Brain microvascular endothelial cell (primary cell): ENCODE measurements at places on chromosomes 11 and 22.

DNA sequence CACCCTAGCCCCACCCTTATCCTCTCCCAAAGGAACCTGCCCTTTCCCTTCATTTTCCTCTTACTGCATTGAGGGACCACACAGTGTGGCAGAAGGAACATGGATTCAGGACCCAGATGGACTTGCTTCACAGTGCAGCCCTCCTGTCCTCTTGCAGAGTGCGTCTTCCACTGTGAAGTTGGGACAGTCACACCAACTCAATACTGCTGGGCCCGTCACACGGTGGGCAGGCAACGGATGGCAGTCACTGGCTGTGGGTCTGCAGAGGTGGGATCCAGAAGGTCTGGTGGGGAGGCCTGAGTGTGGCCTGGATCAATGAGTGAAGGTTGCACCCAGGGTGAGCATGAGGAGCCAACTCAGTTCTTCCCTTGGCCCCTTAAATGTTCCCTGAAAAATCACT, 129.9 kb upstream of the B3GAT1 start:
- DNase-seq = no peak

GRCh38 chr11:110303414-110303826, 7.0 kb upstream of the RDX start:
- no peak for DNase-seq

DNA sequence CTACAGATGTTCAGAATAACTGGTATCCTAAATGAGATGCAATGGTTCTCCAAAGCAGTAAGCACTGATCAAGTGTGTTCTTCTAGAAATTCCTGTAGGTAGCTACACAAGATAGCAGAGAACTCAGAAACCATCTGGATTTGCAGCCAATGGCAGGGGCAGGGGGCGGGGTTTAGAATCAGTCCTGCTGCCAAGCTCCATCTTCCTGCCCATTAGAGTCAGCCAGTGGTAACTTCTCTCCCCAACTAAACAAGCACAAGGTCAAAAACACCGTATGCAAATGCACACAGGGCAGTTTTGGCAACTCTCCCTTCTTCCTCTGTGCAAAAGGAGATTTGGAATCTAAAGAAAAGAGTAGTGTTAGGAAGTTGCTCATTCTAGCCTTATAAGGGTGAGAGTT, 237.5 kb upstream of the CCDC90B start:
- no peak for DNase-seq

GRCh38 chr11:120208777-120209176, 2.1 kb upstream of the OAF start:
- peak; percentile 29 for DNase-seq

DNA sequence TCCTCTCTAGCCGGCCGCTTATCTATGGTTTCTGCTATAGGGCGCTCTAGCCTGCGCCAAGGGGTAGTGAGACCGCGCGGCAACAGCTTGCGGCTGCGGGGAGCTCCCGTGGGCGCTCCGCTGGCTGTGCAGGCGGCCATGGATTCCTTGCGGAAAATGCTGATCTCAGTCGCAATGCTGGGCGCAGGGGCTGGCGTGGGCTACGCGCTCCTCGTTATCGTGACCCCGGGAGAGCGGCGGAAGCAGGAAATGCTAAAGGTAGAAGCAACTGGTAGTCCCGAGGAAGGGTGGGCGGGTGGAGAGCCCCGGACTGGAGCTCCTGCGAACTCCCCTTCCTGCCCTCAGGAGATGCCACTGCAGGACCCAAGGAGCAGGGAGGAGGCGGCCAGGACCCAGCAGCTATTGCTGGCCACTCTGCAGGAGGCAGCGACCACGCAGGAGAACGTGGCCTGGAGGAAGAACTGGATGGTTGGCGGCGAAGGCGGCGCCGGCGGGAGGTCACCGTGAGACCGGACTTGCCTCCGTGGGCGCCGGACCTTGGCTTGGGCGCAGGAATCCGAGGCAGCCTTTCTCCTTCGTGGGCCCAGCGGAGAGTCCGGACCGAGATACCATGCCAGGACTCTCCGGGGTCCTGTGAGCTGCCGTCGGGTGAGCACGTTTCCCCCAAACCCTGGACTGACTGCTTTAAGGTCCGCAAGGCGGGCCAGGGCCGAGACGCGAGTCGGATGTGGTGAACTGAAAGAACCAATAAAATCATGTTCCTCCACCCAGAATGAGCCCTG, at the start of the genes LBHD1 and UQCC3:
TSS of gene LBHD1 (minus strand) at position 660 of the 782 bp plus-strand sequence. CDS start 2,236 bp downstream, outside the sequence.
TSS of gene UQCC3 (plus strand) at position 66 of the 782 bp plus-strand sequence. CDS start at position 139, 73 bp downstream.
- DNase-seq = peak; percentile 77

DNA sequence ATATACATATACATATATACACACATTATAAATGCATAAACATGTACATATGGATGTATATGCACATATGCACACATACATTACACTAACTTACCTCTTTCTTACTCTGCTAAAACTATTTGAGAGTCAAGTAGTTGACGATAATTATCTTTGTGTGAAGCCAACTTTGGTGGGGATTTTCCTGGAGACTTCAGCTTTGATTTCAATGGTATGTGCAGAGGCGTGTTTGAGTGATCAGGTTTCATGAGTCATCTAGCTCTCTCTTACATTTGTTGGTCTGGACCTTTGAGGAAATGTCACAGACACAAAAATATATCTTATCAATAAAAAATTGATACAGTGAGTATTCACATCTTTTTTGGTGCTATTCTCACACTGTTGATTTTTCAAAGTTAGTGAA, 769.1 kb upstream of the LUZP2 start:
- peak; percentile 79 for DNase-seq

- DNase-seq = peak; percentile 26
Measured at GRCh38 chr11:72144807-72145565, 9.5 kb downstream of the FOLR3 start.

DNA sequence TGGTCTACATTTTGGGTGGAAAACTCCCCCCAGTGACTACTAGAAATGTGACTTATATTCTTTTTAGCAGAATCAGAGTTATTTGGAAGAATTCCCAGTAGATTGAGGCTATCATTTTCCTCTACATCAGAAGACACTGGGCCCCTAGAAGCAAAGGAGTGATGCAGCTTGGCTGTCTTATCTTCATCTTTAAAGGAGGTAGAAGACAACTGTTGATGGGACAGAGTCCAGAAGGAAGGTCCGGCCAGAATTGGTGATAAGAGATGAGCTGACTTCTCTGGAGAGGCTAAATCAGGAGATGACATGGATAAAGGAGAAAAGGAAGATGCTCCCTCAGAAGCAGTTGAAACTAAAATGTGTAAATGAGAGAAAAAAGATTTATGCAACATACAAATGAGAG, 149.6 kb downstream of the ENTHD1 start:
- DNase-seq = no peak

DNA sequence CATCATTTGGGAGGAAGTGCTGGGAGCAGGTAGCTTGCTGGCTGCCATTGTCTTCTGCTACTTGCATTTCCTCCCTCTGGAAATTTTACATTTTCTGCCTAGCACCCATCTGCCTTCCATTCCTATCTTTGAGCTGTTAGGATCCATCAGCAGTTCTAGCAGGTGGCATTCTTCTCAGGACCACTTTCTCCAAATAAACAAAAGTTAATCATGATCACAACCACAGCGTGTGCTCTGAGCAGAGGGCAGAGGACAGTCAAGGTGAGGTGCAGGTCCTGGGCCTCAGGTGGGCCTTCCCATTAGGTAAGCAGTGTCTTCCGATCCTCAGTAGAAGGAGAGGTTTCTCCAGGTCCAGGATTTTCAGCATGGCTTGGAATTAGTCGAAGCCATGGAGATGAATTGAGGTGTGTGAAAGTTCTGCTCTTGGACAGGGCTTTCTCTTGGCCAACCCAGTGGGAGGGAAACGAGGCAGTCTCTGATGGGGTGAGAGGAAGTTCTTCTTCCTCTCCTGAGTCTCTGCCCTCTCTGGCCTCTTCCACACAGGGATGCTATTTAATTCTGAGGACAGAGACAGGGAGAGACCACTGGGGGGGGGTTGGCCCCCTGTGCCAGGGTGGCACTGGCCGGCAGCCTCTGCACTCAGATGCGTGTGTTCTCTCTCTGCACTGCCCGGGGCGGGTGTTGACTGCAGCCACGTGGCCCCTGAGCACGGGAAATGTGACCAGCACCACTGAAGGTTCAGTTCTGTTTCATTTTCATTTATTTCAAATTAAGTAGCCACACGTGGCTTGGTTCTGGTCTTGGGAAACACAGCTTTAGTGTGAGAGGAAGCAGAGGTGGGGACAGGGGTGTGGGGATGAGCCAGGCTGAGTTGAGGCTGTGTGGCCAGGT, 170.8 kb downstream of the TBC1D22A start:
- DNase-seq = no peak

- no peak for DNase-seq
Measured at GRCh38 chr22:38984224-38984623, 2.1 kb downstream of the APOBEC3B start.

DNA sequence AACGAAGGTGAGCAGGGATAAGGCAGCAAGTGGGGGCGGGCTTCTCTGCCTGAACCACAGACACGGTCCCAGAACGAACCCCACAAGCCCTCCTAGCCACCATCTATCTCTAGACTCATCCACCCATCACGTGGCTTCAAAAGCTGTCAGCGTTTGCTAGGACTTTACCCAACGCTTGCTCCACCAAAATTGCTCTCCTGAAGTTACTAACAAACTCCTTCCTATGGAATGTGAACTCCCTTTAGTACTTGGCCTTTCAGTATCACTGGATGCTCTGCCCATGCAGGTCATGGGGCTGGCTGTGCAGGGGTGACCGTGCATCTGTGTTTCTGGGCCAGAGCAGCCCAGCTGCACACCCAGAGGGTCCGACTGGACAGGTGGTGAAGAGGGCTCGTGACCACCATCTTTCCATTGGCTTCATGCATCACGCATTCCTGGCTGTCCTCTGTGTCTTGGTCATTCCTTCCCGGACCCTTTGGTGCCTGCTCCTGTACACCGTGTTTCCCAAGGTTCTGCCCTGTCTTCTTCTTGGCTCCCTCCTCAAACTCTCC, 85.1 kb downstream of the MYO7A start:
- DNase-seq = no peak

DNA sequence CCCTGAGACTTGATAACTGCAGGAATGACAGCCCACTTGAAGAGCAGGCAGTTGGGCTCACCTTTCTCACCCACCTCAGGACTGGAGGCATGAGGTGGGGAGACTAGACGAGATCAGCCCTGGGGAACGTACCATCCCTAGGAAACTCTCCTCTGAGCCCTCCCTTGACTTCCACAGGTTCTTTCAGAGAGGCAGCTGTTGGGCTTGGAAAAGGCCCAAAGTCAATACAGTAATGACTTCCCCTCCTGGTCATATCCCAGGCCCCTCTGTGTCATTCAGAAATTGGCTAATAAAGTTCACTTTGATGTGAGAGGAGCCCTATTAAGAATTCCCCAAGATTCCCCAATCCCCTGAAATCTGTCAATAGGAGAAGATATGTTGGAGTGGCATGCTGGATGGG, 5.8 kb upstream of the NECTIN1 start:
- no peak for DNase-seq

DNA sequence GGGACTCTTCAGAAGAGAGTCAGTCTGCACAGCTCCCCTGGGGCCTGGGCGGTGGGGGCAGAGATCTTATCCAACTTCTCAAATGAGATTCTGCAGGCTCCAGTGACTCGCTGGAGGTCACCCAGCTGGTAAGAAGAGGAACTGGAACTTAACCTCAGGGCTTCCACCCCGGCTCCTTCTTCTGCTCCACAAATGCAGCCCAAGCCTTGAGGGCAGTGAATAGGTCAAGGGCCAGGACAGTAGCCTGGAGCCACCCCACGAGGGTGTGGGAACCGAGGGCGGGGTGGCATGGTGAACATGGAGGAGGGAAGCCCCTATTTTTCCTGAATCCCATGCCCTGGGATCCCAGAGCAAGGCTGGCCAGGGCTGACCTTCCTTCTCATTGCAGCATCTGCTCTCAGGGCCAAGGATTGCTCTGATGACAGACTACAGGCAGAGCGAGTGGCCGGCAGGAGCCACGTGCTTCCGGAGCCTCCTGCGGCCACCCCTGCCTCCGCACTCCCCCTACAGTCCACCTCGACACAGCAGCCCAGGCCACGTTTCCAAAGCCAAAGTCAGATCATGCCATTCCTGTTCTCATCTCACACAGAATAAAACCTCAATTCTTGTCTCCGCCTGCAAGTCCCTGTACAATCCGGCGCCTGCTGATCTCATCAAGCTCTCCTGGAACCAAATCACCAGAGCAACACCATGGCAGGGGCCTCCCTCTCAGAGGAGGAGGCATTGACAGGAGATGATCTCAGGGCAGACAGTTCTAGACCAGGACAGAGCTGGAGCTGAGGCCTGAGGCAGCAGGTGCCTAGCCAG, 21.1 kb upstream of the UPK3A start:
- peak; percentile 61 for DNase-seq

GRCh38 chr22:46998331-46998730, 235.9 kb downstream of the TBC1D22A start:
- DNase-seq = no peak

DNA sequence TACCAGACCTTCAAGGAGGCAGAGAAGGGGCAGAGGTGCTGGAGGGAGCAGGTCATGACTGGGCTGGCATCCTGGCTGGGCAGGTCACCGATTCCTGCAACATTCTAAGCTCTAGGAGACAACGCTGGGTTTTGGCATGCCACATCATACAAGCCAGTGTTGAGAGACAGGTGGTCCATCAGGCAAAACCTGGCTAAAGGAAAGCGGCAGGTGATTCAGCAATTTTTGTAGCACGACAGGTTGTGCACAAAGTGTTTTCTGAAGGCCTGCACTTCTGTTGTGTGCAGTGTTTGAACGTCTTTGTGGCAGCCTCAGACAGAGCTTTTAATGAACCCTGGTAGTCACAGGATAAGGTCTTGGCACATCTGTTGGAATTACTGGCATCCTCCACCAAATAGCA, 69.9 kb upstream of the BID start:
- no peak for DNase-seq

- no peak for DNase-seq
Measured at GRCh38 chr11:125084057-125084416, 20.9 kb downstream of the SLC37A2 start.

- no peak for DNase-seq
Measured at GRCh38 chr11:21630934-21631478, 561.9 kb upstream of the ANO5 start.

GRCh38 chr11:110345743-110346142, 49.3 kb upstream of the RDX start:
- no peak for DNase-seq

DNA sequence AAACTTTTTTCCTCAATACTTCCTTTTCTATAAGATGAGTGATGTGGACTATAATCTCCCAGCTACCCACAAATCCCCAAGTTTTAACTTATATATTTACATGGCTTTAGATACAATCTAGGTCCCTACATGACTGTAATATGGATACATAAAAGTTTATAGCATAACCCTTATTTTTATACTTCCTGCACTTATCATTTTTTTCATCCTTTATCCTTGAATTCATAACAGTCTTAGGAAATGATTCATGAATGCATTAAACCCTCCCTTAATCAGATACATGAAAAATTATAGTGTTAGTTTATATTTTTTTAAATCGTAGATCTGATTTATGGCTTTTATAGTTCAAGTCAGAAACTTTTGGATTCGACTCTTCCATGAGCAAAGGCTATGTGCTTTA, 195.8 kb downstream of the MAML2 start:
- no peak for DNase-seq

GRCh38 chr11:9878936-9879335, 215.1 kb downstream of the SWAP70 start:
- DNase-seq = no peak

- DNase-seq = no peak
Measured at GRCh38 chr22:47694536-47695130, 932.2 kb downstream of the TBC1D22A start.

GRCh38 chr11:134468081-134468668, 56.1 kb upstream of the B3GAT1 start:
- no peak for DNase-seq
